Left cardiac atrium (tissue), 4 donors: ENCODE measurements at places on chromosomes 4 and X. TPM values are rescaled to one million over a fixed set of nuclear protein-coding genes. Genes with fewer than 3 reads are reported as not detected.

DNA sequence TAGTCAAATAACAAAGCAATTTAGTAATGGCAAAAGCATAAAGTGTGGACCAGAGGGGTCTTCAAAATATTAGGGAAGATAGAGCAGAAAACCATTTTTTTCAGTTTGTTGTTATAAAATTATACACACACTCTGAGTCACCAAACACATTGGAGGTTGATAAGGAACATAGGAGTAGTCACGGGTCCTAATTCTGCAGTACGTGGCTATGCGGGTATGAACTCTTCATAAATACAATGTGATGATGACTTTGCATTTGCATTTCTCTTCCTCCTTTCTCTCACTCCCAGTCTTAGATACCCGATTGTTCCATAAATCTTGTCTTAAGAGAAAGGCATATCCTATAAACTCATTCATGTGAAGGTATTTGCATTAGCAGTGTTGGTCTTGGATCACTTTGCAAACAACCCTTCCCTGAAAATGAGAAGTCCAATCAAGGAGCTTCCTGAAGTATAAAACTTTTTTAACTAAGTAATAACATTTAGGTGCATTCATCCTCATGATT, 223.6 kb downstream of the PALLD start:
- no peak for DNase-seq

DNA sequence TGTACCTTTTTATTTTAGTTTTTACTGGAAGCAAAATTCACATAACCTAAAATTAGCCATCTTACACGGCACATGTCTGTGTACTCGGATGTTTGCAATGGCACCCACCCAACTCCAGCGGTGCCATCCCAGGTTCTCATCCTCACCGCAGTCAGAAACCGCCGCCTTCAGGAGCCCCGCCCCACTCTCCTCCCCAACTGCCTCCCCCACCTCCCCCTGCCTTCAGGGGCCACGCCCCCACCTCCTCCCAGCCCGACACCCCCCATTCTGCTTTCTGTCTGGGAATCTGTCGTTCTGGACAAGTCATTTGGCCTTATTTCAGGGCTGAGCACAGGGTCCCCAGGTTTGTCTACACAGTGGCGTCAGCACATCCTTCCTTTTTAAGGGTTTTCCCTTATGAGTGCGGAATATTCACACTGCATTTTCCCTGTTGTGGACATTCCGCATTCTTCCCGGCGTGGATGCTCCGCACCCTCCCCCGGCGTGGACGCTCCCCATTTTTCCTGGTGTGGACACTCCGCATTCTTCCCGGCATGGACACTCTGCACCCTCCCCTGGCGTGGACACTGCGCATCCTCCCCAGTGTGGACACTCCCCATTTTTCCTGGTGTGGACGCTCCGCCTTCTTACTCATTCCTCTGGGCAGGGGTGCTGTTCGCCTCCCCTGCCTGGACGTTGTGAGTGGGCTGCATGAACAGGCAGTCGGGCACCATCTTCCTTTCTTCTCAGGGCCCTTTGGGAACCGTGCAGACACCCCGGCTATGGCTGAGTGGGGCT, 135.4 kb upstream of the NKX1-1 start:
- DNase-seq = peak; percentile 46

FAM47E gene
- total RNA-seq = 2.9 TPM

PNCK gene
- total RNA-seq = 9.7 TPM

DNA sequence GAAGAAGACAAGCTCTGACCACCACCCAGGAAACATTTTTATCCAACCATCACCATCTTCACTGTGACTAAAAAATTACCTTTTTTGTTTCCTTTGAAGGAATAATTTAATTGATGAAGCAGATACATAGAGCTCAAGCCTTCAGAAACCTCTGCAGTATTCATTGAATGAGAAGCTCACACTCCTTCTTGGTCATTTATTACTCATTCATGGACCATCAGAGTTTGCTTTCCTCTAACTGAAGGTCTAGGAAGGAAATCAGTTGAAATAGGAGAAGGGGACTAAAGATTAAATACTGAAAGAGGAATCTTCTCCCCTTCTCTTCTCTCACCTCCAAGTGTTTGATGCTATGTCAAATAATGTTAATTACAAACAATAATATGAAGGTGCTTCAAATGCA, 290.6 kb upstream of the KLF3 start:
- DNase-seq = no peak

- peak; percentile 45 for DNase-seq
These were observed 60.9 kb downstream of the SLC7A11 start for GRCh38 chr4:138181287-138181686.

- DNase-seq = no peak
These were observed 2747.1 kb downstream of the PCDH7 start for GRCh38 chr4:33467291-33467690.
